ENCODE measurements at places on chromosomes 16 and 17.

DNA sequence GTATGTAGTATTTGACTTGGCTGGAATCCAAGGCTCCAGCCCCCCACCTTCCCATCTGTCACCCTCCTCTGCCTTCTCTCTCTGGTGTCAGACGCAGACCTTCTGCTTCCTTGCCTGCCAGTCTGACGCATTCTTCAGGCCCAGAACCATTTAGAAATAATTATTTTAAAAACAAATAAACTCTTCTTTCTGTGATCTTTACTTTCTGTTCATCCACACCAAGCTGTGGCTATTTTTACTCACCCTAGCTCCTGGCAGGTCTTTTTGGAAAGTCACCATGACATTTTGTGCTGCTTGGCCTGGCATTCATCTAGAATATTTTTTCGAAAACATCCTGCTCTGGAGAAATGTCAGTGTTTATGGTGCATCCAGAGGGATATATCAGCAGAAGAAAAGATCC is 330.7 kb upstream of the ASIC2 start:
- no peak for DNase-seq

GRCh38 chr16:85891776-85892166 is 7.2 kb upstream of the IRF8 start:
- no peak for DNase-seq

GRCh38 chr17:75352079-75352569 is 53.4 kb downstream of the GRB2 start:
- no peak for DNase-seq

GRCh38 chr16:57004387-57005250 is 15.3 kb downstream of the NLRC5 start:
- DNase-seq = no peak

- DNase-seq = no peak
These were observed 17.1 kb upstream of the NAGLU start for GRCh38 chr17:42518755-42519545.

GRCh38 chr16:66325717-66326376 is 40.6 kb upstream of the CDH5 start:
- DNase-seq = no peak

- no peak for DNase-seq
These were observed 1.8 kb downstream of the CCL22 start for GRCh38 chr16:57360321-57360935.

- DNase-seq = no peak
These were observed 24.9 kb upstream of the BEAN1 start for GRCh38 chr16:66402166-66402565.

- no peak for DNase-seq
These were observed 4.9 kb downstream of the PRCD start for GRCh38 chr17:76544546-76545365.

DNA sequence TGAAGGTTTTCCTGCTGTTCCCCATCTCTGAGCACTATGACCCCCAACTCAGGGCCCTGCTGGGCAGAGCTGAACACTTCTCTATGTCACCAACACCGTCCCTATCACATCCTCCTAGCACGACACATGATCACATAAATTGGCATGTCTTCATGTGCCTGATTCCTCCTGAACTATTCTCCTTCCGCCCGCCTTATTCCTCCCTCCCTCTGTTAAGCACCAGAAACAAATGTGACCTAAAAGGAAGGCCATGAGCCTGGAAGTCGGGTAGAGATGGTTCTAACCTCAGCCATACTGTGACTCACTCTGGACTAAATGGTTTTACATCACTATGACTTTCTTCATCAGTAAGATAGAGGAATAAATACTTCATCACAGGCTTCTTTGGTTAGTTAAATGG is 80.8 kb upstream of the DYNLRB2 start:
- no peak for DNase-seq

- no peak for DNase-seq
These were observed 16.1 kb downstream of the GNGT2 start for GRCh38 chr17:49194297-49194607.

- DNase-seq = no peak
These were observed 31.9 kb downstream of the NMT1 start for GRCh38 chr17:45092911-45093430.

GRCh38 chr16:68236137-68236825 is 354 bp upstream of the ESRP2 start:
- DNase-seq = no peak

DNA sequence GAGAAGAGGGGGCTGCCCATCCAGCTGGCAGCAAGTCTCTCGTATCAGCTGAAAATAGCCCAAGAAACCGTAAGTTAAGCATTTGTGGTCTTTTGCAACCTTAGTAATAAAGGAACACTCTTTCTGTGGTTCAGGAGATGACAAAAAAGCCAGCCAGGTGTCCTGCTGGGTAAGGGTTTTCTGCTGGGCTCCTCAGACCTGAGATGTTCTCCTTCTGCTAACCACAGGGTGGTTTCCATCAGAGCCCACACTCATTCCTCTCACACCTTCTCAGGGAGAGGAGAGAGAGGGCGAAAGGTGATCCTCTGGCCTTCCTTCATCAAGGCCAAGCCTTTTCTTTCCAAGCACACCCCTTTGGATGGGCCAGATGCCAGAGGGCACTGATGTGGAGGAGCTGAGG is 70.7 kb downstream of the TEX14 start:
- no peak for DNase-seq

DNA sequence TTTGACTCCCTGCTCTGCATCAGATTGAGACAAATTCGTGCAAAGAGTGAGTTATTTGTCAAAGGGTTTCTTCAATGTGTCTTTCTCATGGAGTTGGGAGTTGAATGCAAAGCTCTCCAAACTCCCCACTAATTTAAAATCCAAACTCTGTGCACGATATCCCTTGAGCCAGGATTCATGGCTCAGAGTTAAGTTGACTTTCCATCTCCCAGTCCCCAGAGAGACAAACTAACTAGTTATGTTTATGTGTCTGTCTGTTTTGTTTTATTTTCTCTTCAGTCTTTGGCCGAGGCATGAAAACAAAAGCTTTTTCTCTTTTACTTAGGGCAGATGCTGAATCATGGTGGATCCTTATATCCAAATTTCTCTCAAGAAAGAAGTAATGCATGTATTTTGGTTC is 570.0 kb upstream of the CDH5 start:
- DNase-seq = no peak

DNA sequence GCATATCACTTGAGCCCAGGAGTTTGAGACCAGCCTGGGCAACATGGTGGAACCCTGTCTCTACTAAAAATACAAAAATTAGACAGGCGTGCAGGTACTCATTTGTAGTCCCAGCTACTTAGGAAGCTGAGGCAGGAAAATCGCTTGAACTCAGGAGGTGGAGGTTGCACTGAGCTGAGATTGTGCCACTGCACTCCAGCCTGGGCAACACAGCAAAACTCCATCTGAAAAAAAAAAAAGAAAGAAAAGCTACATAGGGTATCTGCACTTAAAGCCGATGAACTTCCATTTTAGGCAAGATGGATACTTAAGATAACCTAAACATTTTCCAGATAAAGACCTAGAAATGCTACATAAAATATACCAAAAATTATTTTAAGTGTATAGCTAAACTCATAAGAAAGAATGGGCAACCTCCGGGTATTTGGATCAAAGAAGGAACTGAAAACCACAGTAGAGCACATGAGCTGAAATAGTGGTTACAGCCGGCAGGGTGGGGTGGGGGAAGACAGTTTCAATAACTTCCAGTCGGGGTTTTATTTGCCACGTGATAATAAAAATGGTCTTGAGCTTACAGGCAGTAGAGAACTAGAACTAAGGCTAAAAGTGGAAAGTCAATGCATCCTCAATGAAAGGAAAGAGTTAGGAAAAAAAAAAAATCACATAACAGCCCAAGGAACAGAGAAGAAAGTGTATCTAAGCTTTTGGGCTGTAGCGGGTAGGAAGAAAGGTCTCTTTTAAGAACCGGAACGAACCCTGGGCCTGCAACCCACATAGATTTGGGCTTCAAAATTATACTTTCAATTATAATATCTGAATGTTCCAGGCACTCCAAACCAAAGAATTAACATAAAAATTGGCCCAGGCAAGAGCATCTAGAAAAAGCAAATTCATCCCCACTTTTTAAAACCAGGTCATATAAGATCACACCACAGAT is 53.1 kb downstream of the CFDP1 start:
- DNase-seq = no peak

- no peak for DNase-seq
These were observed 30.7 kb upstream of the MYO18A start for GRCh38 chr17:29210879-29211278.

- DNase-seq = no peak
These were observed 318.3 kb upstream of the CCL2 start for GRCh38 chr17:33936764-33937163.

DNA sequence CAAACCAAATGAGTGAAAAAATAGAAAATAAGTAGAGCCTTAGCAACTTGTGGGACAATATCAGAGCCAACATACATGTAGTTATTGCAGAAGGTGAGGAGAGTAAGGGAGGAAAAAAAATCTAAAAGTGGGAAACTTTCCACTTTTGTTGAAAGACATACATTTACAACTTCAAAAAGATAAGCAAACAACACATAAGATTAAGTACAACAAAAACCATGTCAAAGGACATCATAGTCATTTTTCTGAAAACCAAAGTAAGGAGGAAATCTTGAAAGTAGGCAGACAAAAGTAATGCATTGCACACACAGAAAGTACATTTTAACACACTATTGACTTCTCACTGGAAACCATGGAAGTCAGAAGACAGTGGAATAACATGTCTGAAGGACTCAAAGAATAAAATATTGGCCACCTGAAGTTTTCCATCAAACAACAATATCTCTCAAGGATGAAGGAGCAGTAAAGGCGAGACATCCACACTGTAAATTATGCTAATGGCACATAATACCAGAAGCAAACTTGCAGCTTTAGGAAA is 291.9 kb downstream of the BCAS3 start:
- DNase-seq = no peak

- no peak for DNase-seq
These were observed 6.0 kb downstream of the CETP start for GRCh38 chr16:56967733-56968132.

- no peak for DNase-seq
These were observed 743 bp downstream of the ZNF624 start for GRCh38 chr17:16652847-16653366.

GRCh38 chr16:86919578-86920305 is 341.4 kb downstream of the FOXL1 start:
- no peak for DNase-seq

GRCh38 chr17:65953316-65954147 is 238.4 kb downstream of the CEP112 start:
- DNase-seq = no peak

DNA sequence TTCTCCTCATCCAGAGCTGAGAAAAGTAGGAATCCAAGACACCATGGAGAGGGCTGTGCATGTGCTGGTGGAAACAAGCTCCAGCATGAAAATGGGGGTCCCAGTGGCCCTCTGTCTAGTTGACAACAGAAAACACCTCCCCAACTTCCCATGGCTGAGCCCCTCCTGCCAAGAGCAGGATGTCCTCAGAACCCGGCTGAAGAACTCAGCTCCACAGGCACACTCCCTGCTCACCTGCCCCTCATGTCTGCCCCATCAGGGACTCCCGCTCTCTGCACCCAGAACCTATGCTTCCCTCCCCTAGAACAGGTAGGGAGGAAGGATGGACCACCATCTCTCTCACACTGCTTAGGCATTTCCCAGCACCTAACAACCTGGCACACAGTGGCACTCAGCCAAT is 167.2 kb downstream of the C16orf78 start:
- no peak for DNase-seq

DNA sequence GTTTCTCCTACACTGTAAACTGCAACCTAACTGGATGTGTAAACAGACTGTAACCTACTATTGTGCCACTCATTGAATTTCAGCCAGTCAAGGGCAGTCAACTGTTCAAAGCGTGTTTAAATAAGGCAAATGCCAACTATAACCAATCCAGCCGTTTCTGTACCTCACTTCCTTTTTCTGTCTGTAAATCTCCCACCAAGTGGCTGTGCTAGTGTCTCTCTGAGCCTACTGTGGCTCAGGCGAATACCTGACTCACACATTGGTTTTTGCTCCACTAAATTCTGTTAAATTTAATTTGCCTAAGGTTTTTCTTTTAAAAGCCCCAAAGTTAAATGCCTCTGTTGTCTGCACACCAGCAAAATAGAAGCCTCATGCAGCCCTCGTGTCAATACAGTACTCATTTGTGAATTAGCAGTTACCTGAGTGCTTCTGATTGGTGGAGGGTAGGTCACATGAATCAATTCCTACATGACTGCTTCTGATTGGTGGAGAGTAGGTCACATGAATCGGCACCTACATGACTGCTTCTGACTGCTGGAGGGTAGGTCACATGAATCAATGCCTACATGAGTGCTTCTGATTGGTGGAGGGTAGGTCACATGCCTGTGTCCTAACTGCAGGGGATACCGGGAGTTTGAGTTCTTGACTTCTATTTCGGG is 31.1 kb upstream of the CCR7 start:
- DNase-seq = no peak

DNA sequence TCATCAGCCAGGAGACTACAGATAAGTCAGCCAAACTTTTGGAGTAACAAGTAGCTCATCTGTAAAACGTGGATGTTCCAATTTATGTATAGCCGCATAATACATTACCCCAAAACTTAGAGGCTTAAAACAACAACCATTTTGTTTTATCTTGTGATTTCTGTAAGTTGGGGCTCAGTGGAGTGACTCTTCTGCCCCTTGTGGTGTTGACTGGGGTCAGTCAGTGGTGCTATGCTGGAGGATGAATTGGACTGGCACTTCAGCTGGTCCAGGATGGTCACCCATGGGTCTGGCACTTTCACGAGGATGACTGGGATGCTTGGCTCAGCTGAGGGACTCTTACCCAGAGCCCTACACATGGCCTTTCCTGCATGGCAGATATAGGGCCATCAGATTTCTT is 172.5 kb downstream of the WWOX start:
- no peak for DNase-seq

GRCh38 chr16:64878940-64879339 is 242.9 kb downstream of the CDH11 start:
- no peak for DNase-seq

DNA sequence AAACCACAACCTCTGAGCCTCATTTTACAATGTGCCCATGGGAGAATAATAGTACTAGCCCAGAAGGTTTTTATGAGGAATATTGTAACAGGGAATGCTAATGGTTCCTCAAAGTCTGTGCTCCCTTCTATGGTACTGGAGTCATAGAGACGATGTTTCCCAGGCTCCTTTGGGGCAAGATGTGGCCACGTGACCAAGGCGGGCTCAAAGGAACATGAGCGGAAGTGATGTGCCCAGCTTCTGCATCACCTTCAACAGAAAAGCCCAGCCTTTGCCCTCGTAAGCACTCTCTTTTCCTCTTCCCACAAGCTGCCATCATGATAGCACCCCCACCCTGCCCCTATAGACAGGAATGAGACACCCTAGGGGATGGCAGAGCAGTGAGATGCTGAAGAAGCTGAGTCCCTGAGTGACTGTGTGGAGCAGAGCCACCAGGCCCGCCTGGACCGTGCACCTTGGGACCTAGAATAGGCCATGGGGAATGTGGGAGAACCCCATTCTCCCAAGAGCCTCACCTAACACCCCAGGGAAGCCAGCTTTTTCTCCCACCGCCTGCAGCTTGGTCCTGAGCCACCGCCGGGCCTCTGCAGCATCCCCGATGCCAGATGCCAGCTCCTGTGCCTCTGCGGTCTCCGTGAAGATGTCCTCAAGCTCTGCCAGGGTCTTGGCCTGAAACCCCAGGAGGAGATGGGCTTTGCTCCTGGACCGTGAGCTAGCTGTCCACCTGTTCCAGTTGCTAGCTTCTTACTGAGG is 22.2 kb upstream of the PIK3R6 start:
- no peak for DNase-seq

Data from stimulated activated CD4-positive, alpha-beta T cell treated with anti-CD3 and anti-CD28 coated beads, Interleukin-1b, Interleukin-23, amount 100 ng/mL, for 1 hour (primary cell).